ENCODE measurements at places on chromosomes 16 and 17.

- DNase-seq, result no peak
Measured at GRCh38 chr17:30547778-30548573, 70.8 kb downstream of the GOSR1 start.

GRCh38 chr17:9050801-9051401 lies 29.6 kb downstream of the NTN1 start:
- DNase-seq, result no peak

DNA sequence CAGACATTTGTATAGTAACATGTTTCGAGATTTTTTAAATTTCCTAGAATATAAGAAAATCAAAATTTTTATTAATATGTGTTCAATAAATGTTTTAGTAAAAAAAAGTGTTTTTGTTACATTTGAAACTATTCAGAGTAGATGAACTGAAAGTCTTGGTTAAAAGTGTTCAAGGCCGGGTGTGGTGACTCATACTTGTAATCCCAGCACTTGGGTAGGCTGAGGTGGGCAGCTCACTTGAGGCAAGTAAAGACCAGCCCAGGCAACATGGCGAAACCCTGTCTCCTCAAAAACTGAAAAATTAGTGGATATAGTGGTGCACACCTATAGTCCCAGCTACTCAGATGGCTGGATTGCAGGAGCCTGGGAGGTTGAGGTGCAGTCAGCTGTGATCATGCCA lies 16.8 kb upstream of the PHKG2 start:
- DNase-seq, result no peak

DNA sequence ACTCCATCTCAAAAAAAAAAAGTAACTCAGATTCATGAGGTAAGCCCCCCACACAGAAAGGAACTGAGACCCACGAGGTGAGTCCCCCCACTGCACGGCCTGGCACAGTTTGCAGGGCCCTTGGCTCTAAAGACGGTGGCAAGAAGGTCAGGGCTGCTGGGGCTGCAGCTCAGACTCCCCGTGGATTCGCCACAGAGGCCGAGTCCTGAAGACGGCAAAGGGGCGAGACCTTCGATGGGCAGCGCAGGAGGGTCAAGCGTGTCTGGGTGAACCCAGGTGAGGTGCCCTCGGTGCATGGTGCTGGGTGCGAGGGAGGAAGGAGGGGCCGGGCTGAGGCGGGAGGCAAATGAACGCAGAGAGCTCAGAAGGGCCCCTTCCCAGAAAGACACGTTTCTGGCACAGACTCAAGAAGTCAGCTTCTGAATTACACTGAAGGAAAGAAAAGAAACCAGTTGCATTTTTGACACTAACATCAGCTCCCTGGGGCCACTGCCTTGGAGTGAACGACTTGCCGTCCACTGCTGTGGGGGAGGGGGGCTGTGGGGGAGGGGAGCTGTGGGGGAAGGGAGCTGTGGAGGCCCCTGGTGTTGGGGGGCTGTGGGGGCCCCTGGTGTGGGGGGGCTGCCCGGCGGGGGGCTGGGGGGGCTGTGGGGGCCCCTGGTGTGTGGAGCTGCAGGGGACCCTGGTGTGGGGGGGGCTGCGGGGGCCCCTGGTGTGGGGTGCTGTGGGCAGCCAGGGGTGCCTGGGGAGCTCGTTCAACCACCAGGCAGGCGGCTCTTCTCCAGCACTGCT lies 69.8 kb upstream of the METRNL start:
- DNase-seq, result no peak

DNA sequence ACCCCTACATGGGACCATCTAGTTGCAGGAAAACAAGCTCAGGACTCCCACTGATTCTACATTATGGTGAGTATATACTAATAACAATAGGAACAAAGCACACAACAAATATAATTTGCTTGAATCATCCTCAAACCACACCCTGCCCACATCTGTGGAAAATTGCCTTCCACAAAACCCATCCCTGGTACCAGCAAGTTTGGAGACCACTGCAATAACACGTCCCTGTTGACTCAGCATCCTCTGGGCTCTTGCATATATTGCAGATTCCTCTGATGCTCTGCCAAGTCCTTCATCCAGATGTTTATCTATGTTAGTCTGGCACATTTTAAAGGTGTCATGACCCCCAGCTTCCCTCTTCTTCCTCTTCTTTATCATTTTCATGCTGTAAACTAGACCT lies 138.4 kb downstream of the PCTP start:
- no peak for DNase-seq

DNA sequence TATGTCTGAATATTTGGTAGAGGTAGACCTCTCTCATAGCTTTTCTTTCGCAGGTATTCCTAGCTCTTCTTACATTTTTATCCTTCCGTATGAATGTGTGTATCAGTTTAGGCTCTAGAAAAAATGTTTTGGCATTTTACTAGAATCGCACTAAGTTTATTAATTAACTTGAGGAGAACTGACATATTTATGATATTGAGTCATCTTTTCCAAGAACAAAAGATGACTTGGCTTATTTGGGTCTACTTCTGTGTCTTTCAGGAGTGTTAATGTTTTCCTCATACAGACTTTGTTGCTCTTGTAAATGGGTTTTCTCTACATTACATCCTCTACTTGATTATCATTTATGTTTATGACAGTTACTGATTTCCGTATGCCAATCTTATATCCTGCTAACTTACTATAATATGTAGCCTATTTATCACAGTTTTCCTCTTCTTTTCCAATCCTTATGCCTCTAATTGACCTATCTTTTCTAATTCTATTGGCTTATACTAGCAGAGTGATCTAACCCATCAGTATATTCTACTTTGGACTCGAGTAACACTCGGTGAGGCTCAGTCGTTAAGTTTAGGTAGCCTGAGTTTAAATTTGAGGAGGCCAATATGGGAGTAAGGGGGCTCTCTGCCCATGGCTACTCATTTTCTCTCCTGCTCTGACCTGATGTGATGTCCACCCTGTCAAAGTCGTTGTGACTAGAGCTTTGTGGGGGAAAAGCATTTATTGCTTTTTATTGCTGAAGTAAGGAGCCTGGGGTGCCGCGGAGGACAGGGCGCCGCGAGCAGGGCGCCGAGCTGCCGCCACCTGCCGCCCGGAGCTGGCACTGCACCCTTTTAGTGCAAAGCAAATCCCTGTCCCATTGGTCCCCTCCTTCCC lies 20.0 kb downstream of the ST6GALNAC1 start:
- peak; percentile 78 for DNase-seq

Data from ureter (tissue), 1 donor.